ENCODE measurements at places on chromosomes 5 and 9.

GRCh38 chr5:180271221-180271620 lies 20.7 kb downstream of the MAPK9 start:
- DNase-seq = no peak

- DNase-seq = no peak
These were observed 23.7 kb downstream of the NAIF1 start for GRCh38 chr9:128043467-128043868.

DNA sequence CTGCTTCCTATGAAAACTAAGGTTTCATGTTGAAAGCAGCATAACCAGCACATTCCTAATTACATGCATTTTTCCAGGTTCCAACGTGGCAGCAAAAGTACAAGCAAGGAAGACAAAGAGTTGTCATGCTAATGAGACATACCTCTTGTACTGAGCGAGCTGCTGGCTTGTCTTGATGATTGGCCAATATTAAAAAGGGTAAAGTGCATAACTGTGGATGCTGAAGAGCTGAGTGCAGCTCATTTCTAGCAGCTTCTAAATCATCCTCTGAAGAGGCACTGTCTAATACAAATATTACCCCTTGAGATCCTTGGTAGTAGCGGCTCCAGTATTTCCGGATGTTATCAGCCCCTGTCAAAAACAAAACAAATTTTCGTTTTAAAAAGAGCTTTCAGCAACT lies 197.3 kb downstream of the ARL15 start:
- no peak for DNase-seq

DNA sequence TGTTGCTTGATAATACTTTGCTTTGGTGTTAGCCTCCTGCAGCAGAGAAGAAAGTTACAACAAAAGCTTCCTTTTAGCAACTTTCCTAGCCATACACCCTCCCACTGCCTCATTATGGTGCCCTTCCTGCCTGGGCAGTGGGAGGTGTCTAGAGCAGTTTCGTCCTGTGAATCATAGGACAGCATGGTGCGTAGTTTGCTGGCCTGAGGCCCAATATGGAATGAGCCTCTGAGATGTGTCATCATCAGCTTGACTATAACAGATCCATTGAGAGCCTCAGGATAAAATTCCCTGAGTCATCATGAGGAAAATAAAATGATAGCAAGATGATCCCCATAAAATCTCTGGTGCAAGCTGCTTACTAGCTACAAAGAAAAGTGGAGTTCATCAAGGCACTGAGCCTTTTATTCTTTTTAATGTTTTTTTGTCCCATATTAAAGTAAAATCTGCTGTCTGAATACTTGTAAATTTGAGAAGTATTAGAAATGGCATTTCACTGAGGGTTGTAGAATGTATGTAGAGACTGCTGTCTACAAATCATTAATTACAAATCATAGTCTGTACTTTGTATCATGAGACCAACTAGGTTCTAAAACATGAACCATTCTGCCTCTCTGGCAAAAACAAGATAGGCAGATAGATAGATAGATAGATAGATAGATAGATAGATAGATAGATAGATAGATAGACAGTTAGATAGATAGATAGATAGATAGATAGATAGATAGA lies 303.0 kb upstream of the PDE4D start:
- DNase-seq = no peak

GRCh38 chr5:143309661-143310431 lies 93.6 kb downstream of the NR3C1 start:
- DNase-seq = no peak

DNA sequence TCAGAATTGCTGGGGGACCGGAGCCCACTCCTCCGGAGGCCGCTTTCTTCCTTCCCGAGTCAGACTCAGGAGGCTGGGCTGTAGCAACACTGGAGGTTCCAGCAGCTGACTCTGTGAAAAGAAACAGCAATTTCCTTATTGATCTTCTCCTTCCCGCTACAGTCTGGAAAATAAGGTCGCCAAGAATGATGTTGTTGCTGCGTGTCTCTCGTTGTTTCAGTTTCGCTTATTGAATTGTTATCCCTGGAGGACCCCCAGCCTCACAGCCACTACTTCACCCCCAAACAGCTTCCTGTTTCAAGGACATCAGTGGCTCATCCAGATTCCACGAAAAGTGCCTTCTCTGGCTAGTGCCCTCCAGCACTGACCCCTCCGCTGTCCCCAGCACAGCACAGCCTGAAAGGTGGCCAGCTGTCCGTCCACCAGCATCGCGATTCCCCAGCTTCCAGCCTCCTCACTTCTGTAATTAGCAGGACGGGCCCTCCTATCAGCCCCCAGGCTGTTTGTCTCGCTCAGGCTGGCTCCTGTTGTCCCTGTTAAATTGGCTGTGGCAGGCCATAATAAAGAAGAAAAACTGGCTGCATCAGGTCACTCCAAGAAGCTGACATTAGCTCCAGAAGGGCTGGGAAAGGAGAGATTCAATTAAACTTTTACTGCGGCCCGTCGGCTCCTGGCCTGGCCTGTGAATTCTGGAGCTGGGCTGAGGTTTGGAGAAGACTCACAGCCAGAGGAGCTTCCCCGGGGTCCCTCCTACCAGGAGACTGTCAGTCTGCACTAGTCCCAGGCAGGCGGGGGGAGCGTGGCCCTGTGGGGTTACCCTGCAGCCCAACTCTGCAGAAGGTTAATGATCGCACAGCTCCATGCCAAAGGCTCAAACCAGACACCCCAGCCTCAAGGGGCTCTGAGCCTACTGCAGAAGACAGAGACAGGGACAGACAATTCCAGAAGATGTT lies 40.5 kb downstream of the OLFM1 start:
- DNase-seq = no peak

DNA sequence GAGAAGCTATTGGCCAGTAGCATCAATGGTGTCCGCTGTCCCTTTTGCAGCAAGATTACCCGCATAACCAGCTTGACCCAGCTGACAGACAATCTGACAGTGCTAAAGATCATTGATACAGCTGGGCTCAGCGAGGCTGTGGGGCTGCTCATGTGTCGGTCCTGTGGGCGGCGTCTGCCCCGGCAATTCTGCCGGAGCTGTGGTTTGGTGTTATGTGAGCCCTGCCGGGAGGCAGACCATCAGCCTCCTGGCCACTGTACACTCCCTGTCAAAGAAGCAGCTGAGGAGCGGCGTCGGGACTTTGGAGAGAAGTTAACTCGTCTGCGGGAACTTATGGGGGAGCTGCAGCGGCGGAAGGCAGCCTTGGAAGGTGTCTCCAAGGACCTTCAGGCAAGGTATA lies 10.8 kb downstream of the TRIM32 start:
- DNase-seq = no peak

Measured in NCI-H2171 (cell line).